ENCODE measurements at places on chromosomes 5 and 9.

DNA sequence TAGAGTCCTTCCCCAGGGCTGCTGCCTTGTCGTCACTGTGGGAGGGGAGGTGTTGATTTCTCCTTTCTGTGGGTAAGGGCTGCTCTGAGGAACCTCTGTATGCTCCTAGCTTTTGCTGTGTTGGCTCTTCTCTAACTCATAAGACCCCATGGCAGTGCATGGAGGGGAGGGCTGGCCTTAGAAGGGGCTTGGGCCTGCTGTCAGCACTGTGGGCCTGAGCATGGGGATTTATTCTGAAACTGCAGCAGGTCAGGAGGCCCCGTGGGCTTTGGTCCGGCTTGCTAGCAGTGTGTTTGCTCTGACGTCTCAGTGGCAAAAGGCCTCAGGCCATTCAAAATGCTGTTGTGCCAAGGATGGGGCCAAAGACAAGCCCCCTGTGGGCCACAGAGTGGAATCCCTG lies 6.8 kb downstream of the FGF18 start:
- DNase-seq: no peak

DNA sequence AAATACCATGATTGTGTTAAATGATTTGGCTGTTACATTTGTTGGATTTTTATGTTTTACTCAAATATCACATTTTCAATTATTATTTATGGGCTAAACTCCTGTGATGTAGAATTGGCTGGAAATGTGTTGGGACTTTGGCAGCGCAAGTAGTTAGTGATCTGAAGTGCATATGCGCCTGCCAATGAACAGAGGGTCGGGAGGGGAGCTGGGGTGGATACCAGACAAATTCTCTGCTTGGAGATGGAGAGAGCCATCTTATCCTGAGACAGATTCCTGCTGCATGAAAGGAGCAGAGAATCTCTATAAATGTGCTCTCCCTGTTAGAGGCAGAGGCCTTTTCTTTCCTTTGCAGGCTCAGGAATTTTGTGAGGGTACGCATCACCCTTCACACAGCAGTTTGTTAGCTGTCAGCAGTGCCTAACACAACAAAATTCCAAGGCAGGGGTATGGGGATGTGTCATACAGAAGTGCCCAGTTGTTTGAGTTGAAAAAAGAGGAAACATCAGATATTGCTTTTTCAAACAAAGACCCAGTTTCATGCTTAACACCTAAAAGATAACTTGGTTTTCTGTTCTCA lies 489.1 kb downstream of the CSNK1G3 start:
- no peak for DNase-seq

GRCh38 chr9:134929193-134930158 lies 11.8 kb upstream of the FCN1 start:
- peak; percentile 68 for DNase-seq

GRCh38 chr9:96448546-96449170 lies 1.3 kb upstream of the HABP4 start:
- DNase-seq: no peak

DNA sequence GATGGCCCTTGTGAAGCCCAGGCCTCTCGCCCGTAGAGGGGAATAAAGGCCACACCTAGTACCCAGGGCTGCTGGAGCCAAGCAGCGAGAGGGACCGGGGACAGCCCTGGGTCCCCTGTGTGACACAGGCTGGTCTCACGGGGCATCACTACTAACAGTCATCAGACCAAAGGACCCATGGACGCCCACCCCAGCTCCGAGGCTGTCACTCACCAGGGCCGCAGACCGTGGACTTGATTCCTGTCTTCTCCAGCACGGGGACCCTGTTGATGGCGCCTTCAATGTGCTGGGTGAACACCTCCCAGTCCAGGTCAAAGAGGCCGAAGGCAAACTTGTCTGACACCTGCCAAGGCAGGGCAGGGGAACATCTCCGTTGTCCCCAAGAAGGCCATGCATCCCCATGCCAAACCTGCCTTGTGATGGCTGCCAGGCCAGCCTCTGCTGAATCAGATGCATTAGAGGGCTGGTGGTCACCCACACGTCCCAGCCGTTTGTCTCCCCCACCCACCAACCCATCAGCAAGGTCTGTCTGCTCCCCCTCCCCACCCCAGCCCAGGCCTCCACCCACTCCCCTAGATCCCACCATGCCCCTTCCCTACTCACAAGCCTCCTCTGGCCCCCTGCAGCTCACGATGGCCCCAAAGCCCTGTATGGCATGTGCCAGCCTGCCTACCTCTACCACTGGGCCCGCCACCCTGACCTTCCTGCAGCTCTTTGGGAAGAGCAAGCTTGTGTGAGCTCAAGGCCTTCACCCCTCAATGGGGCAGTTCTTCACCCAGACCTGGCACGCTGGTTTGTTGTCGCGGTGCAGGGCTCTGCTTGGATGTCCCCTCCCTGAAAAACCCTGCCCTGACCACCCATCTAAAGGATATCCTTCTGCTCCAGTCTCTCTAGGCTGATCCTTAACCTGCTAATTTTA lies 20.8 kb downstream of the SARDH start:
- DNase-seq: no peak

GRCh38 chr5:75511435-75512382 lies at the start of the genes CERT1 and POLK:
Gene CERT1 (minus strand): TSS chr5:75511629. CDS start chr5:75511207, 422 bp downstream.
Gene POLK (plus strand): TSS chr5:75511891.
- peak; percentile 96 for DNase-seq

GRCh38 chr9:19465586-19466279 lies 56.9 kb downstream of the ACER2 start:
- DNase-seq: no peak

DNA sequence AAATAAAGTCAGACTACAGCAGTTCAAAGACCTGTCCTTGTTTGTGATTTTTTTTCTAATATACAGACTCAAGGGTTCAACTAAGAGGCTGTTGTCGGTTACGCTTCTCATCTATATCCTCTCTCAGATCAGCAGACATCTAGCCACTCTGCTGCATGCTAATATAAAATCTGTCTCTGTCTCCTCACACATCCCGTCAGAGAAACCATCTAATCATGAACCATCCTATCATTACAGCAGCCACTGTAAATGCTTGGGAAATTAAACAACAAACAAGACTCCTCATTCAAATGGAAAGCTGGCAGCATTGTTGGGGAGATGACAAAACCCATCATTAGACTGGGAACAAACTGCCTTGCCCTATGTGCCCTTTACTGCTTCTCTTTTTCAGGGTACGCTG lies 94.8 kb downstream of the SEMA5A start:
- DNase-seq: no peak

DNA sequence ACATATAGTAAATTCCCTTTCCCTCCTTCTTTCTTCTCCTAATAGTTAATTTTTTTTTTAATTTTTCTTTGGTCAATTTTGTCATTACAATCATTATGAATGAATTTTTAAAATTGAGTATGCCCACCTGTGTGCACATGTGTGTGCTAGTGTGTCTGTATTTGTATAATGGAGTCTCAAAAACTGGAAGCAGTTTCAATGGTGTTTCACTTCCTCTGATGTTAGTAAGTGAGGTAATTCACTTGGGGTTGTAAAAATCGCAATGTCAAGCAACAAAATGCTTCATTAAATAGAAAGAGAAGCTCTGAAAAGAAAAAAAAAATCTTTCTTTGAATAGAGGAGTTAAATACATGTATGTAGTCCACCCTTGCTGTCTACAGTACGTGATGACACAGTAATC lies 1467.6 kb upstream of the NUDT12 start:
- DNase-seq: no peak
